NCI-H69 (cell line): ENCODE measurements at places on chromosomes 7 and 10.

DNA sequence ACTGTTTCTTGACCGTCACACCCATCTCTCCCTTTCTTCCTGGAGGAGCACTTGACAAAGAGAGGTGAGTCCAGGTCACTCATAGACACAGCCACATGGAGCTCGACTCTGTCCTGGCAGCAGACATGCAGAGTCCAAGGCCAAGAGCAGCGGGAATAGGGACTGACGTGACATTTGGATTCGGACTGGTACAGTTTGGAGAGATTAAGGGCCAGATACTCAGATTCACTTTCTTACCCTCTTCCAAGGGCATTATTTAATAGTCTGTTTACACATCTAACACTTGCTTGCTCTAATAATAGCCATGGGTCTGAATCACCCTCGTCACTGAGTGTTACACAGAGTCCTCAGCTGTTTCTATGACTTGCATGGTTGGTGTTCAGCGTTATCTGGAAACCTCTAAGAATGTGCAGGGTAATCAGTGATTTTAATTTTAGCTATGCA lies 39.2 kb upstream of the OTUD1 start:
- no peak for DNase-seq

DNA sequence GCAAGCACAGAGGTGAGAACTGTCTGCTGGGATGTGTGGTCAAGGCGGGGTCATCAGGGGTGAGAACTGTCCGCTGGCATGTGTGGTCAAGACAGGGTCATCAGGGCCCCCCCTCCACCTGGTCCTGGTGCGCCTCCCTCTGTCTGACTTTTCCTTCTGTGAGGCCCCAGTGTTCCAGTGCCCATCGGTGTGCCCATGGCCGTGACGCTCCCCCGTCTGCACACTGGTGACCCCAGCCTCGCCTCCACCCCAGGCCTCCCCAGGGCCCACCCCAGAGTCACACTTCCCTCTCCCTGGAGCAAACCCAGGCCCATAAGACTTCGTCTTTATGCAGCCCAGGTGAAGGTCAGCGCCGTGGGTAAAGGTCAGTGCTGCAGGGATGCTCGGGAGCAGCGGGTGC lies 70.1 kb upstream of the TCERG1L start:
- DNase-seq = no peak

GRCh38 chr10:70267161-70267933 lies 16.5 kb downstream of the NPFFR1 start:
- DNase-seq = no peak

DNA sequence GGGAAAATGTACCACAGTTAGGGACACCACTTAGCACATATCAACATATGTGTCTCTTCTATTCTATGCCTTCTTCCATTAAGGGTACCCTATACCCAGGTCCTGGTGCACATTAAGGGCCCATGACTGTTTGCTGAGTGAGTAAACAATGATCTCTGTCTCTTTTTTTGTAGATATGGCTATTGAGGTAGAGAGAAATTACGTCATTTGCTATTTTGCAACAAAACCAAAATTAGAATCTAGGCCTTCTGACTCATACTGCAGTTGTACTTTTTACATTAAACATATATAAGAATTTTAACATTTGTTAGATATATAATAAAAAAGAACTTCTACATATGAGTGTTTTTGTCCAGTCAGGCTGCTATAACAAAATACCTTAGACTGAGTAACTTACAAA lies 683.2 kb upstream of the LRRN3 start:
- DNase-seq = no peak

- no peak for DNase-seq
Measured at GRCh38 chr10:94456942-94457341, 54.6 kb downstream of the TBC1D12 start.

GRCh38 chr10:90921906-90922305 lies 1.0 kb upstream of the ANKRD1 start:
- DNase-seq = no peak

DNA sequence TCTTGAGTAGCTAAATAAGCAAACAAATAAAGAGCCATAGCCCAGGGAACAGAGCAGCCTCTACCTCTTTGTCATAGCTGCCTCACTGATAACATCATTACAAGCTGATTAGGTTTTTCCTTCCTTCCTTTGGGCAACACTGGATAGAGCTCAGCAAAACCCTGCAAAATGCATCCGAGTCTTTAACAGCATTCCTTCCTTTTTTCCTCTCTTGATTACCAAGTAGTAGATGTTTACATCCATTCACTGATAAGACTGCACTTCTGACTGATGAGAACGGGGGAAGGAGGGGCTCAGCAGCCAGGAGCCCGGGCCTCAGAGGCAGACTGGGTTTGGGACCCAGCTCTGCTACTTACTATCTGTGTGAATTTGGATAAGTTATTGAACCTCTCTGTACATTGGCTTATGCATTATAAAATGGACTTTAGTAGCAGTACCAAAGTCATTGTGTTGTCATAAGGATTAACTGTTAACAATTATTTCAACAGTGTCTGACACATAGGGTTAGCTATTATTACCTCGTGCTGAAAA lies 214.2 kb downstream of the ANK3 start:
- DNase-seq = no peak

GRCh38 chr10:3179174-3179573 lies 6.6 kb upstream of the PITRM1 start:
- no peak for DNase-seq

GRCh38 chr10:27687743-27688142 lies 57.9 kb downstream of the MKX start:
- DNase-seq = no peak

- DNase-seq = no peak
Measured at GRCh38 chr10:95796504-95796903, 40.5 kb downstream of the ENTPD1 start.

- no peak for DNase-seq
Measured at GRCh38 chr7:118057404-118057803, 126.6 kb upstream of the LSM8 start.

- no peak for DNase-seq
Measured at GRCh38 chr7:3092468-3092867, 48.8 kb upstream of the CARD11 start.

GRCh38 chr10:110870823-110871297 lies 868 bp upstream of the PDCD4 start:
- peak; percentile 38 for DNase-seq

GRCh38 chr10:59970396-59971368 lies 64.3 kb upstream of the CCDC6 start:
- DNase-seq = no peak

- no peak for DNase-seq
Measured at GRCh38 chr10:30709700-30710358, 80.3 kb upstream of the LYZL2 start.

DNA sequence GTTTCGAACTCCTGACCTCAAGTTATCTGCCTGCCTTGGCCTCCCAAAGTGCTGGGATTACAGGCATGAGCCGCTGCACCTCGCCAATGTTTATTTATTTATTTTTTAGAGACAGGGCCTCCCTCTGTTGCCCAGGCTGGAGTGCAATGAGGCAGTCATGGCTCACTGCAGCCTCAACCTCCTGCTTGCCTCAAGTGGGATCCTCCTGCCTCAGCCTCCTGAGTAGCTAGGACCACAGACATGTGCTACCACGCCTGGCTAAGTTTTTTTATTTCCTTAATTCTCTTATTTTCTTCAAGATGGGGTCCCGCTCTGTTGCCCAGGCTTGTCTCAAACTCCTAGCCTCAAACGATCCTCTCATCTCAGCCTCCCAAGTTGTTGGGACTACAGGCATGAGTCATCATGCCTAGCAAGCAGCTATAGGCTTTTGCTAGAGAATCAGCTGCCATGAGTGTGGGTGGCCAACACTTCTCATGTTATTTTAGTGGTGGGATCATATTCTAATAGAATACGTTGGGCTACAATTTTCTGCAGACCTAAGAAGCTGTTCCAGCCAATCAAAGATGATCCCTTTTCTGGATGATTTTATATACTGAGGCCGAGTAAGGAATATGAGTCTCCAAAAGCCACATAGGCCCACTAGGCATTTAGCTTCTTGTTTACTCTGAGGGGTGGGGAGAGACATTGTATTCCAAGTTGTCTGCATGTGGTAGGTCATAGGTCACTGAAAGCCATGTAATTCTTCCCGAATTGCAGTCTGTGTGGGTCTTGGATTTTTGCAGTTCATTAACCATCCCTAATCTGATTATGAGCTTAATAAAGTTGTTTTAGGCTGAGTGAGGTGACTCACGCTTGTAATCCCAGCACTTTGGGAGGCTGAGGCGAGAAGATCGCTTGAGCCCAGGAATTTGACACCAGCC lies 7.6 kb upstream of the TMEM248 start:
- DNase-seq = peak; percentile 53
